Mucosa of descending colon (tissue), 3 donors: ENCODE measurements at places on chromosomes 5 and 9.

DNA sequence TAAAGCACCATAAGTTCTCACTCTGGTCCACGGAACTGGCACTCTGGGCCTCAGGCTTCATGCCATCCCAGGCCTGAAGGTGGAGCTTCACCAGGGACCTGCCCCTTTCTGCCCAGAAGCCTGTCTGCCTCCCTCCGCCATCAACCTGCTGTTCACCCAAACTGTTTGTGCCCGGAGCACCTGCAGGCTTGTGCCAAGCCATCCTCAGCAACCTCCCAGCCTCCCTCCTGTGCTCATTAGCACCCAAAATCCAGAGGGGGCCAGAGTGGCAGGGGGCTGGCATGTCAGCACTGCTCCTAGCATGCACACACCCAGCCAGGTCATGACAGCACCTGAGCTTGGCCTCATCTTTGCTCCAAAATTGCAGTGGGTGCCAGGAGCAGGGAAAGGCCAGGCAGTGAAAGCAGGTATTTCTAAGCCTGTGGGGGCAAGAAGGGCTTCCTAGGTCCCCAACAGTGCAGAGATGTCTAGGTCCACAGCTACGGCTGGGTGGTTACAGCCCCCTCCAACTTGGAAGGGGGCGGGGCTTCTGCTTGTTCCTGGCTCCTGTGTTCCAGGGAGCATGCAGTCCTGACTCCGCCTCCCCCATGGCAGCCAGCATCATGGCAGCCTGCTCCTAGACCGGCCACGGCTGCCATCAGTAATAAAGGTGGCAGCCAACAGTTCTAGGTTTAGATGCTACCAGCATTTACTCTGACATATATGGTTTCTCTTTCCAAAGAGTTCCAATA, 85.1 kb downstream of the GIN1 start:
- no peak for DNase-seq

- DNase-seq: no peak
Observed at GRCh38 chr9:10250219-10250618, 362.6 kb downstream of the PTPRD start.

DNA sequence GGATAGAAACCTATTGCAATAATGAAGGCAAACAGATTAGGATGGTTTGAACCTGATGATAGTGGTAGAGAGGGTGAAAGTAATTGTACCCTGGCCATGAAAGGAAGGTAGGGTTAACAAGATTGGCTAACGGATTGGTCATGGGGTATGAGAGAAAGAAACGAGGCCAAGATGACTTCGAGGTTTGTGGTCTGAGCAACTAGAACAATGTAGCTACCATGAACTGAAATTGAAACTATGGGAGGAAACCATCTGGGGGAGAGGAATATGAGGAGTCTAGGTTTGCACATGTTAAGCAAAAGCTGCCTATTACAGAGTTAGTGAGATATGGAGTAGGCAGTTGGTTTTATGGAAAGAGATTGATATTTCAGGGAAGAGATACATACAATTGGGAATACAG, 406.0 kb downstream of the PRELID2 start:
- no peak for DNase-seq

DNA sequence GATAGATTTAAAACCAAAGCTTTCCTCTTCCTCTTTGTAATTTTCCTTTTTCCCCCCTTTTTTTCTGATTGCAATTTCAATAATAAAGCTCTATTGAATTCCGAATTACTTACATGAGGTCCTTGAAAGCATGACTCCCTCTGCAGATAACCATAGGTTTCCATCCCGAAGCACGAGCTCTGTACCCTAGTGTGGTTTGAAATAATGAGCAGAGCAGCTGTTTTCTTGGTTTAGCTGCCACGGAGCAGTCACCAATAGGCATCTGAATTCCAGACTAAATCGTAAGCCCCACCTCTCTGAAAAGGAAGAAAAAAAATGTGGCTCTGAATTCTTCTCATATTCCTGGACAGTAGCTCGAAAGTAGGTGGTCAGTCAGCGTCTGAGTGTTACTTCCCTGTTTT, 18.5 kb upstream of the GNE start:
- no peak for DNase-seq

DNA sequence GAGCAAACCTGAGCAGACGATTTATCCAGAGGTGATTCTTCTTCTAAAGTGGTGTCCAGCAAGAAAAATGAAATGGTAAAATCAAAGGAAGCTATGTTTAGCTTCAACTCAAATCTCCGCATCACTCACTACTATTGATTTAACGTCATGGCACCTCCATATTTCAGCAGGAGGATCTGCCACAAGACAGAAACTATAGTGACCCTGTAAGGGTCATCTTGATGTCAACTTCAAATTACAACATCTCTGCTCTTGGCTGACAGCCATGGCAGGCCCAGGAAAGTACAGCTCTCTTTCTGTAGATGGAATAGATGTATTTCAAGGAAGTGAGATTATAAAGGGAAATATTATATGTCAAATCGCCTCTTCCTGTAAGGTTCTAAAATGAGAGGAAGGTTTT, 10.1 kb upstream of the EFNA5 start:
- no peak for DNase-seq

- no peak for DNase-seq
Observed at GRCh38 chr5:42302186-42302585, 121.1 kb upstream of the GHR start.

- DNase-seq: no peak
Observed at GRCh38 chr9:68969538-68969937, 44.4 kb downstream of the PRKACG start.

GRCh38 chr5:149802008-149802680, 72.0 kb downstream of the PPARGC1B start:
- DNase-seq: no peak

DNA sequence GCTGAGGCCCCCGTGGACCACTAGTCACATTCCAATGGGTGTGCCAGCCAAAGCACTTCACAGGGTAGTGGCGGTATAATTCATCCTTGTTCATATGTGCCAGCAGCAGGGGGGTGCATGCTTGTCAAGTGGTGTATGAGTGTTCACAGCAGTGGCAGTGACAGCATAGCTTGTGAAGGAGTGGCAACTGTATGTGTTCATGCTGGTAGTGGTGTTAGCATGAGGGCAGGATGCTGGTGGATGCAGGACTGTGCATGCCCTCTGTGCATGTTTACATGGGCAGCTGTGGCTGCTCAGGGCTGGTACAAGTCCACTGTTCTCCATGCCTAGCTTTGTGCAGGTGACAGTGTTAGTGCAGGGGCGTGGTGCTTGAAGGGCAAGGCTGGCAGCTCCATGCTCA, 253.4 kb upstream of the DMAC1 start:
- no peak for DNase-seq

- DNase-seq: no peak
Observed at GRCh38 chr5:28648108-28648507, 1609.7 kb upstream of the CDH9 start.

GRCh38 chr5:96763026-96763425, 44.7 kb downstream of the ERAP1 start:
- DNase-seq: no peak

DNA sequence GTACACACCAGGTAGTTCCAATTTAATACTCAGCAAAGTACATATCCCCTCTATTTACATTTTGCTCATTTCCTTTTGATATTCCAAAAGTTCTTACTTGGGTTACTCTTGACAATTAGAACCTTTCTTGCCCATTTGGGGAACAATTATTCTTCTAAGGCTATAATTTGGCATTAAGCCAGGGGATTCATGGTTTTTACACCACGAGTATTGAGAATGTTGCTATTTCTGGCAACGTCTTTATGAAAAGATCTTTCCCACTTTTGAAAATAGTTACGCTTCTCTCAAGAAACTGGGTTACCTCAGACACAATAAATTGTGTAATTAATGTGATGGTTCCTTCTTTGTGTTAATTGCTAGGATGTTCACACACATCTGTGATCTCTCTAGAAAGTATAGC, 11.5 kb upstream of the CAAP1 start:
- no peak for DNase-seq

GRCh38 chr5:88824892-88825583, 57.9 kb downstream of the MEF2C start:
- DNase-seq: no peak

DNA sequence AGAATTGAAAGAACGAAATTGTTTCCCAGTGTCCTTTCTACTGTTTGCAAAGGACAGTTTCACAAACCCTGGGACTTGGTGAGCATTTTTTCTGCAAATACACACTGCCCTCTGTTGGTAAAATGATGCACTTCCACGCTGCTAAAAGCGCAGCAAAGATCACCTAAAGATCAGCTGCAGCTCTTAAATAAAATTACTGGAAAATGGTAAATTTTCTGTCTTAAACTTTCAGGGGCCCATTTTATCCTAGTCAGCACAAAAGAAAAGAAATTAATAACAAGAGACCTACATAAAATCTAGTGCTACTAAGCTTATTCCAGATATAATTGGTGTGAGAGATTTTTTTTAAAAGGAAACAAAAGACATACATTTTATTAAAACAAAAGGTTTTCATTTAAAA, 566.0 kb downstream of the CAAP1 start:
- peak; percentile 50 for DNase-seq

GRCh38 chr9:13131416-13131815, 148.1 kb downstream of the MPDZ start:
- DNase-seq: no peak

DNA sequence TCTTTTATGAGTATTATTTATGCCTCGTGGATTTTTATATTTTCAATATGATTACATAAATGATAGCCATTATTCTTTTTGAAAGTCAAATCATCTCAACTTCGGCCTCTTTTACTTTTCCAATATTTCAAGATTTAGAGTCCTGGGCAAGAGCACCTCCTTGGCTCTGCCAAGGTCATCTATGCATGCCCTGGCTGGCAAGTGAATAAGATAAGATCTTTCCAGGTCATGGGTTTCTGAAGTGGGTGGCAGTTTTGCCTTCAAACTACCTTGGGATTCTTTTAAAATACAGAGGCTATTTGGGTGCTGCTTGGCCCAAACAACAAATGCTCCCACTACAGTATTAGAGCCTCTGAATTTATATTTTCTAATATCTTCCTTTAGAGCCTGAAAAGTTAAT, 95.4 kb downstream of the CWC27 start:
- no peak for DNase-seq

DNA sequence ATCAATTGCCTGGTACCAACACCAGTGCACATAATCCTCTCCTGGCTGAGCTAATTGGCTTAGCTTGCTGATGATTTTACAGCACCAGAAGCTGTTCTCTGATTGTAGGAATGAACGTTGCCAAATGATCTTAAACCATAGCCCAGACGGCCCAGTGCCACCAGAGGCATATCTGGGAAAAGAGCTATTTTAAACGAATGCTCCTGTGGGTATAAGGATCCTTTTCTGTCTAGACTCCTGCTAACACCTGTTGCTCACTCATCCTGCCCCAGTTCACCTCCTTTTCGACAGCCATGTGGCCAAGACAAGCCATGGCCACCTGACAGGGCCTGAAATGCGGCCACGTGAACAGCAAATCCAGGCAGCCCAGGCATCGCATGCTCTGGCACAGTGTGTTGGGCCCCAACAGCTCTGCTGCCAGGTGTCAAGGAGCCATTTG, 289.9 kb upstream of the SLC30A5 start:
- no peak for DNase-seq

GRCh38 chr9:121405899-121406298, 35.8 kb upstream of the STOM start:
- no peak for DNase-seq

DNA sequence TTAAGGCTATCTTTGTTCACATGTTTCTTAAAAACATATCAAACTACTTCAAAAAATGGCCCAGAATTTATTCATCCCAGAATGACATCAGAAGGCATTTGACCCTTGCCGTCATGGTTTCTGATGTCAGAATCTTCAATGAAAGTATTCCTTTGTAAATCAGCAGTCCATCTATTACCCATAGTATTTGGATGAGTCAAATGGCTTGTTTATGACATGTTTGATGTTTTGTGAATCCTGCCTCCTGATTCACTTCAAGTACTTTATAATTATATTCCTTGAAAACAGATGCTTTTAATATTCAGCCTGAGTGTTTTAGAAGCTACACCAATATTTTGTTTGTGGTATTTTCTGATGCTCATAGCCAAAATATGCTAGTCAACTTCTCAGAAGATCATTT, 200.8 kb upstream of the MEF2C start:
- no peak for DNase-seq

DNA sequence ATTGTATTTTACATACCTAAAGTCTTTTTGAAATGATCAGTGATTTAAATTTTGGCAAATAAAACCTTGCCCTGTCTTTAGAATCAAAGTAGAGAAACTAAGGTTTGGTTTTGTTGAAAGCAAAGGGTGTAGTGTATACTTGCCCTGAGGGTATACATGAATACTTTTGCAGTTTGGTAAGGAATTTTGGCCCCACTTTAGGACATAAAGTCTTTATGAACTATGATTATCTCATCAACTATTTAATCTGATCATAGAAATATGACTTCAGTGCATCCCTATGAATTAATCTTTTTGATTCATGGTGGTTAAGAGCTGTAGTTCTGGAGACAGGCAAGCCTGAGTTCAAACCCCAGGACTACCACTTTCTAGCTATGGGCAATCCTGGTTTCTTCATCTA, 17.7 kb downstream of the RAD1 start:
- DNase-seq: no peak

- no peak for DNase-seq
Observed at GRCh38 chr9:33223696-33224095, 16.3 kb upstream of the SPINK4 start.

- peak; percentile 41 for DNase-seq
Observed at GRCh38 chr5:123285122-123286023, 137.8 kb downstream of the CEP120 start.

GRCh38 chr5:17492770-17493169, 5.3 kb upstream of the TAF11L2 start:
- no peak for DNase-seq

GRCh38 chr5:54693936-54694657, 176.5 kb downstream of the SNX18 start:
- DNase-seq: no peak

DNA sequence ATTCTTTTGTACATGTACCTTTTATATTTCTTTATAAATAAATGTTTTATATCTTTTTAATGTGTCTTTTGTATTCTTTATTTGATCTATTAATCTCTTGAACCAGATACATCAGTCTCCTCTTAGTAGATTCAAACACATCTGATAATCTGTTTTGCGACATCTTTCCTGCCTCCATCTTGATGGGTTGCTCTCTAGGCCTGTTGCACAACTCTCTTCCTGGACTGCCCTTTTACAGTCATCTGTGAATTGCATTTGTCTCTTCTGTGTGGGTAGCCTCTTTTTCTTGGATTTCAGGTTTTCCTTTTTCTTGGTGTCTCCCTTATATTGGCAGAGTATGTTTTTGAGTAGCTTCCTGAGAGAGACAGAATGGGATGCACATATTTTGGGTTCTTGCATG, 6.2 kb downstream of the ZFYVE16 start:
- DNase-seq: no peak

- no peak for DNase-seq
Observed at GRCh38 chr5:96187309-96188027, 225.8 kb upstream of the ELL2 start.

GRCh38 chr9:133775291-133775690, 37.1 kb upstream of the SARDH start:
- DNase-seq: no peak

- no peak for DNase-seq
Observed at GRCh38 chr5:151592855-151593408, 1.8 kb upstream of the FAT2 start.
